ENCODE measurements at places on chromosomes 5 and 9.

DNA sequence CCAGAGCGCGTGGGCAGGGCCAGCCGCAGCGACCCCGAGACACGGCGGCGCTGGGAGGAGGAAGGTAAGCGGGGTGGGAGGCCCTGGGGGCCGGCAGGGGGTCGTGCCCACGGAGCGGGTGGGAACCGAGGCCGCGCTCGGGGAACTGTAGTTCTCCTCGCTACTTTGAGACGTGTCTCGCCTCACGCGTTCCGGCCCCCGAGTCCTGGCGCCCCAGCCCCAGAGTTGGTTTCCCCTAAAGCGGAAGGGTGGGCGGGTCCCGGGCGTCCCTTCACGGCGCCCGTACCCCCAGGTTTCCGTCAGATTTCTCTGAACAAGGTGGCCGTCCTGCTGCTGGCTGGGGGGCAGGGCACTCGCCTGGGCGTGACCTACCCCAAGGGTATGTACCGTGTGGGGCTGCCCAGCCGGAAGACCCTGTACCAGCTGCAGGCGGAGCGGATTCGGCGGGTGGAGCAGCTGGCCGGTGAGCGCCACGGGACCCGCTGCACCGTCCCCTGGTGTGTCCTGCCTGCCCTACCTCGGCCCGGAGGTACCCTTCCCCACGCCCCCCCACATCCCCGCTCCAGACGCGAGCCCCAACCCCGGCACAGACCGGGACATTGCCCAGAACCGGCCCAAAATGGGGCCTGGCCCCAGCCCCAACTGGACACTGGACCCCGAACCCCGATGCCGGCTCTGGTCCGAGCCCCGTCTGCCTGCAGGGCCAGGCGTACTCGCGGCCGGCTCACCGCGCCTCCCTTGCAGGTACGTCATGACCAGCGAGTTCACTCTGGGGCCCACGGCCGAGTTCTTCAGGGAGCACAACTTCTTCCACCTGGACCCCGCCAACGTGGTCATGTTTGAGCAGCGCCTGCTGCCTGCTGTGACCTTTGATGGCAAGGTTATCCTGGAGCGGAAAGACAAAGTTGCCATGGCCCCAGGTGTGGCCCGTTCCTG, 709 bp downstream of the UAP1L1 start:
- no peak for DNase-seq

- no peak for DNase-seq
These were observed 267.5 kb upstream of the ITGA1 start for GRCh38 chr5:52520171-52520570.

- no peak for DNase-seq
These were observed 876 bp downstream of the CAAP1 start for GRCh38 chr9:26891726-26892125.

GRCh38 chr5:178160176-178160575, 6.5 kb upstream of the NHP2 start:
- no peak for DNase-seq

DNA sequence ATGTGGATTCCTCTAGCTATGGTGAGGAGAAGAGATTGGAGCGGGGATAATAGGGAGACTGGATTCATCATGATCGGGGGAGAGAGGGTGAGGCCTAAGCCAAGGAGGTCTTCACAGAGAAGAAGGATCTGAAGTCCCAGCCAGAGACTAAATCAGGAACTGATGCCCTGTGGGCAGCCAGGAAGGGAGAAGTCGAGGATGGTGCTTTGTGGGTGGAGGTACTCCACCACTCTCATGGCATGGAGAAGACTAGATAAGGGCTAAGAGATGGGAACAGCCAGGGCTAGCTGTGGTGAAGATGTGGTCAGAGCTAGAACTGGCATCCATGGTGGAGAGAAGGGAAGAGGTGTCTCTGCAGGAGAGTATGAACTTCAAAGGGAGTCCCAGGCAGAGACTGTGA, 3.0 kb upstream of the RGS14 start:
- no peak for DNase-seq

GRCh38 chr9:108607607-108608006, 248.2 kb downstream of the ACTL7B start:
- DNase-seq: no peak

DNA sequence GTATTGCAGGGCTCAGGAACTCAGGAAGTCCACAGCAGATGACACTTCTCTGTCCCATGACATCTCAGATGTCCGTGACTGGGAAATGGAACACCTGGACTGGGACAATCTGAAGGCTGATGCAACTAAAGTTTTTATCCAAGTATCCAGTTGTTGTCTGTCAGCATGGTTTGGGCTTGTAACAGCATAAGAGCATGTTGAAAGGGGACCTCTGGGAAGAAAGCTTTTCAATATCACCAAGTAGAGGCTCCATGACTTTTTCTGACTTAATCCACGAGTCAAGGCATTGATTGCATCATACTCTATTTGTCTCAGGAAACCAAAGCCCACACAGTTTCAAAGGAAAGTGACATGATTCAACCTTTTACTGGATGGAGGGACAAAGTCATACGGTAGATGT, 807.7 kb downstream of the MTRR start:
- DNase-seq: no peak

- DNase-seq: no peak
These were observed 15.1 kb downstream of the BBLN start for GRCh38 chr9:128175102-128175563.

- DNase-seq: no peak
These were observed 132.0 kb upstream of the GRIA1 start for GRCh38 chr5:153358315-153358976.

- DNase-seq: no peak
These were observed 43.3 kb downstream of the DOCK8 start for GRCh38 chr9:257957-258356.

DNA sequence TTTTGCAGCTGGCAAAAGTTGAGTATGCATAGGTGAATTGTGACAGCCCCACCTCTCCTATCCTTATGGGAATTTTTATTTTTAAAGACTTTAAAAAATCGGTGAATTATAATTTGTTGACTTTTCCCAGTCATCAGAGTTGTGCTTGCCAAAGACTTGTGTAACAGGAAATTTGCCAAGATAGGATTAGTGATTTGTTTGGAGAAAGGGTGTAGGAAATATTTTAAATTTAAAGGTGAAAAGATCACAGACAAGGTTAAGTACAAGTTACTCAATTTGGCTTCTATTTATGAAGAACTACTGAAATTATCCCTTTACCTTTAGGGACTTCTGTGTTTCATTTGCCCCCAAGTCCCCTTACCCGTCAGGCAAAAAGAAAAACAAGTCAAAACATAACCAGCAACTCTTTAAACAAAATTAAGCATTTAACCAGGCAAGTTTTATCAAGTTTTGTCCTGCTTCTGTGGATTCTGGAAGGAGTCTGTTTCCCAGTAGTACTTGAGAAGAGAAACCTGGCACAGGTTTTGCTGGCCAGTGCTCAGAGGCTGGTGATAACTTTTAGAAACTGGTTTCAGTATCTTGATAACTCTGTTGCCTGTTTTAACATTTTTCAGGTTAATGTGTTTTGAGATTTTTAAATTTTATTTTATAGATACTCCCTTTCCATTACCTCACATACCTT, 285.4 kb downstream of the MAST4 start:
- DNase-seq: no peak

GRCh38 chr9:123376218-123377071, 20.4 kb downstream of the CRB2 start:
- no peak for DNase-seq

DNA sequence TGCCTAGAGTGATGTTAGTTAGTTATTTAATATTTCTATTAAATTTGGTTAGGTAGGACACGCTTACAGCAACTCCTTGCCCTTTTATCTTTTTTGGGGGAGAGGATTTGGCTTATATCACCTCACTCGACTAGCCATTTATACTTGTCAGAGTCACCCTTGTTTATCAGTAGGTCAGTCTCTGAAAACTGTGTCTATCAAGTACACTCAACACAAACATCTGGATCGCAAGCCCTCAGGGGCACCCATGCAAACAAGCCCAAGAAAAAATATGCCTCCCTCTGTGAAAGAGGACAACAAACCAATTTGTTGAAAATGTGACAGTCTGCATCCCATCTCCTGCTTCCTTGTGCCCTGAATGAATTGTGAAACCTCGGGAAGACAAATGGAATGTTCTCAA, 139.9 kb downstream of the PLCXD3 start:
- no peak for DNase-seq

- DNase-seq: no peak
These were observed 154.1 kb downstream of the LRRC70 start for GRCh38 chr5:62732677-62733121.

- no peak for DNase-seq
These were observed 34.1 kb upstream of the GDNF start for GRCh38 chr5:37873988-37874387.

DNA sequence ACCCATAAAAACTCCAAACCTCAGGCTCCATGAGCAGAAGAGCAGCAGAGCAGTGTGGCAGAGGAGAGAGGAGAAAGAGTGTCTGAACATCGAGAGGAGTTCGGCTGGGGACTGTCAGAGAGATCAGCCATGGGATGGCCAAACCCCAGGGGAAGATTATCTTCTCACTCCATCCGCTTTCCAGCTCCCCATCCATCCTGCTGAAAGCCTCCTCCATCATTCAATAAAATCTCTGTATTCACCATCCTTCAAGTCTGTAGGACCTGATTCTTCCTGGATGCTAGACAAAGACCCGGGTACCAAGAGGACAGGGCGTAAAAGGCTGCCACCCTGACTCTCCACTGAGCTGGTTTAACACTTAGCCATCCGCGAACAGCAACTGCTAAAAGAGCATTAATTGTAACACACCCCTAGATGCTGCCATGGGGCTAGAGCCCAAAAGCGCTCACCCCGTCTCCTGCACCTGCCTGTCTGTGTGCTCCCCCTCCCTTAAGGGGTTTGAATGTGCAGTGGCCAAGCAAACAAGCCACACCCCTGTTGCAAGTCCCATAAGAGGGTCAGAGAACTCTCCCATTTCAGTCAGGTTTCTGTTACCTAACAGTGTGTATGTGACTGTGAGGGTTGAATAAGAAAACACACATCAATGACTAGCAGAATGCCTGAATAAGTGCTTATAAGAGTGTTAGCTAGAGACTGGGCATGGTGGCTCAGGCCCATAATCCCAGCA, 13.9 kb upstream of the SELENOP start:
- DNase-seq: no peak

GRCh38 chr9:2414465-2414864, 207.1 kb upstream of the VLDLR start:
- no peak for DNase-seq
